ENCODE measurements at places on chromosomes 7 and 10.

- no peak for DNase-seq
Observed at GRCh38 chr7:67406976-67407375, 410.3 kb downstream of the TYW1 start.

DNA sequence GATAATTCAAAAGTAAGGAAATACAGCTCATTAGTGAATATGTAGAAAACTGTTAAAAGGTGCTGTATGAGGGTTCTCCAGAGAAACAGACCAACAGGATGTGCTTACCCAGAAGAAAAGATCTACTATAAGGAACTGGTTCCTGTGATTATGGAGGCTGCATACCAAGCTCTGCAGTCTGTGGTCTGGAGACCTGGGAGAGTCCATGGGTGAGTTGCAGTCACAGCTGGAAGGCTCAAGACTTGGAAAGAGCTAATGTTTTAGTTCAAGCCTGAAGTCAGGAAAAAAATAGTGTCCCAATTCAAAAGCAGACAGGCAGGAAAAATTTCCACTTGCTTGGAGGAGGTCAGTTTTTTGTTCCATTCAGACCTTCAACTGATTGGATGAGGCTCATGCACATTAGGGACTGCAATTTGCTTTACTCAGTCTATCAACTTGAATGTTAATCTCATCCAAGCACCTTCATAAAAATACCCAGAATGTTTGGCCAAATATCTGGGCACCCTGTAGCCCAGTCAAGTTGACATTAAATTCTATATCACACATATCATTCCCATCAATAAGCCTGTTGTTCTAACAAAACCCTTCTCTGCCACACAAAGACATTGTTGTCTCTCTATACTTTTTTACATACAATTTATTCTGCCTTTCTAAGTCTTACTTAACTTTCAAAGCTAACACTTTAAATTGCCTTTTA lies 197.9 kb upstream of the KLF6 start:
- no peak for DNase-seq

DNA sequence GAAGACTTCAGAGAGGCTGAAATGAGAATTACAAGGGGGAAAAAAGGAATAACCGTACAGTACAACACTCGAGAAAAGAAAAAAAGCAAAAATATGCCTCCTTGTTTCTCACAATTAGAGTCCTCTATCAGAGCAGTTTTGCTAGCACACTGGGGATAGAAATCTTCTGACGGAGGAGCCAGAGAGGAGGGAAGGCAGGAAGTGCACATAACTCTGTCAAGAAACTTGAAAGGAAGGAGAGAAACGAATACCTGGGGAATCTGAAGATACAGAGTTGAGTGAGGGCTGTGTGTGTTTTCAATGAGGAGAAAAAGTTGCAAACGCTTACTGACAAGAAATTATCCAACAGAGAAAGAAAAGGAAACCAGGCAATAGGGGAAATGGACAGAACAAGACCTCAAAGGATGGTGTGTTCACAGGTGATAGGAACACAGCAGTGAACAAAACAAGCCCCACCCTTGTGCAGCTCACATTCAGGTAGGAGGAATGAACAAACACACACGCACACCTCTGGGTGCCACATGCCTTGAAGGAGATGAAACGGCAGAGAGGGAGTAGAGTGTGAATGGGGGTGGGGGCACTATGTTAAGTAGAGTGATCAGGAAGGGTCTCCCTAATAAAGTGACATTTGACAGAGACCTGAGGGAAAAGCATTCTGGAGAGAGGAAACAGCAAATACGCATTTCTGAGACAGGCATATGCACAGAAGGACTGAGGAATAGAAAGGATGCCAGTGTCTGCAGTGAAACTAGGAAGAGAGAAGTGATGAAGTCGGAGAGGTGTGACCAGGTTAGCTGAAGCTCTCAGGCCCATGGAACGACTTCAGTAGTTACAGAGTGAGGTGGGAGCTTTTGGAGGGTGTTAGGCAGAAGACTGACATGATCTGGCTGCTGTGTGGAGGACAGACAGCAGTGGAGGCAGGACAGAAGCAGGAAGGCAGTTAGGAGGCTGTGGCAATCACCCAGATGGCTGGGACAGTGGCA lies 46.7 kb upstream of the SPOCK2 start:
- no peak for DNase-seq

- DNase-seq: no peak
Observed at GRCh38 chr7:42010751-42011150, 226.3 kb downstream of the GLI3 start.

- DNase-seq: no peak
Observed at GRCh38 chr7:17530741-17531421, 232.4 kb downstream of the AHR start.

- DNase-seq: no peak
Observed at GRCh38 chr7:101626069-101626671, 2.9 kb downstream of the MYL10 start.

DNA sequence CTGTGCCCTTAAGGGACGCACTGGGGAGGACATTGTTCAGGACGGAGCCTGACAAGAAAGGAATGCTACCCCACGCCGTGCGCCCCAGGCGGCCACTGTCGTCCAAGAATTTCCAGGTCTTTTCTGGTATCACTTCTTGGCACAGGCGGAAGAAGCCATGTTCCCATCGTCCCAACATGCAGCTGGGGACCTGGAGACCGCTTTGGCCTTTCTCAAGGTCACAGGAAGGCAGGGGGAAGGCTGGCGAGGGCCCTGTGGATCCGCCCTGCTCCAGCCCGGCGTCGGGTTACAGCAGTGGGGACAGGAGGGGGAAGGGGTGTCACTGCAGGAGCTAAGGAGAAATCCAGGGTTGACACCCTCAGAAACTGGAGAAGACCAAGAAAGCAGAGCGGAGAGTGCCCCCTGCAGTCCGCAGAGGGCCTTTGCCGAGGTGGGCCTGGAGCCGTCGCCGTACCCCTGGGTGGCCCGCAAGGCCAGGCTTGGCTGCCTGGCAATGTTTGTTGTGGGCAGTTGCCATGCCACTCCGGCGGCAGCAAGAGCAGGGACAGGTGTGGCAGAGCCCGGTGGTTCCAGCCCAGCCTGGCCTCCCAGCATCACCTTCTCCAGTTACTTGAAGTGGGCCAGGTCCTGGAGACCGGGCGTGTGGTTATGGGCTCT lies 104.1 kb downstream of the LHPP start:
- no peak for DNase-seq

DNA sequence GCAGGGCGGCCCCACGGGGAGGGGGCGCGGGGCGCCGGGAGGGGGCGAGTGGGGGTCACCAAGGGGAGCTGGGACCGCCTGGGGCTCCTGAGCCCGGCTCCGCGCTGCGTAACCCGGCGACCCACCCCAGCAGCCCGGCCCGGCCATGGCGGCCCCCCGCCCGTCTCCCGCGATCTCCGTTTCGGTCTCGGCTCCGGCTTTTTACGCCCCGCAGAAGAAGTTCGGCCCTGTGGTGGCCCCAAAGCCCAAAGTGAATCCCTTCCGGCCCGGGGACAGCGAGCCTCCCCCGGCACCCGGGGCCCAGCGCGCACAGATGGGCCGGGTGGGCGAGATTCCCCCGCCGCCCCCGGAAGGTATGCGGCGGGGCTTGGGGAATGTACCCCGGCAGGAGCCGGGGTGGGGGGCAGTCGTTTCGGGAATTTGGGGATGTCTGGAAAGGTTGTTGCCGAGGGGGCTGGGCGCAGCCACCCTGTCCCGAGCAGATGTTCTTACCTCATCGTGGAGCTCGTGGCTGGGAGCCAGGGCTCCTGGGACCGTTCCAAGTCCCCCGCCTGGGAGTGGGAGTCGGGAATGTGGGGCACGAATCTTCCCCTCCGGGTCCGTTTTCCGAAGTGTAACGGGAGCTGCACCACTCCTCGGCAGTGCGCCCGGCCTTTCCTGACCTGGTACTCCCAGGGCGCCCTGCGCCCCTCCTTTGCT lies 431 bp downstream of the ZYX start:
- no peak for DNase-seq

- DNase-seq: no peak
Observed at GRCh38 chr7:54556121-54556520, 13.9 kb downstream of the VSTM2A start.

DNA sequence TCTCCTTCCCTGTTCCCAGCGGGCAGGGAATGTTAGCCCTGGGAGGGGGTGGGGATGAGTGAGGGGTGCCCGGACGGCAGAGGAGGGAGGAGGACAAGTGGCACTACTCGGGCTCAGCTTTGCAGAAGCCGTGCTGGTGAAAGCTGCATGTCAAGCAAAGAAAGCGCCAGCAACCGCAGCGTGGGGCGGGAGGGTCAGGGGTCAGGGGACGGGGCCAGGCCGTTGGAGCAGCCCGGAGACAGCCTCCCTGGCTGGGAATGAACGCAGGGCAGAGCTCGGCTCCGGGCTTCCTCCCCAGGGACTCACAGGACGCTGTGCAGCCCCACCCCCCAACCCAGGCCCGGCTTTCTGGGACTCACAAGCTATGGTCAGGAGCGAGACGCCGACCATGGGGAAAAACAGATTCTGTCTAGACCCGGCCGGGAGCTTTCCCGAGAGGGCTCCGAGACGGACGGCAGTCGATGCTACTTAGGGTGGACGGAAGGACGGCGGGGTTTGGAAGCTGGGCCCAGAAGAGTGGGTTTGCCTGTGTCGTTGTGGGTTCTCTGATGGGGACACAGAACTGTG lies 113.4 kb downstream of the VIPR2 start:
- no peak for DNase-seq

DNA sequence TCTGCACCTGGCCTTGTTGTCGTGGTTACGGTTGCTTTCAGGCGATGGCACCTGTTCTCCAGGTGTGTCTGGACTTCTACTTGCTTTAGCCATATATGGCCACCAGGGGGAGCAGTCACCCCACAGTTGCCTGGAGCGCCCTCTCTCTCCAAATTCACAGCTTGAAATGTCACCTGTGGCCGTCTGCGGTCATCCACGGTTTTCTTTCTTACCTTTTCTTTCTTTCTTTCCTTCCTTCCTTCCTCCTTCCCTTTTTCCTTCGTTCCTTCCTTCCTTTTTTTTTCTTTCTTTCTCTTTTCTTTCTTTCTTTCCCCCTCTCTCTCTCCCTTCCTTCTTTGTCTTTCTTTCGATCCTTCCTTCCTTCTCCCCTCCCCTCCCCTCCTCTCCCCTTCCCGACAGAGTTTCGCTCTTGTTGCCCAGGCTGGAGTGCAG lies 150.5 kb upstream of the VKORC1L1 start:
- peak; percentile 15 for DNase-seq

DNA sequence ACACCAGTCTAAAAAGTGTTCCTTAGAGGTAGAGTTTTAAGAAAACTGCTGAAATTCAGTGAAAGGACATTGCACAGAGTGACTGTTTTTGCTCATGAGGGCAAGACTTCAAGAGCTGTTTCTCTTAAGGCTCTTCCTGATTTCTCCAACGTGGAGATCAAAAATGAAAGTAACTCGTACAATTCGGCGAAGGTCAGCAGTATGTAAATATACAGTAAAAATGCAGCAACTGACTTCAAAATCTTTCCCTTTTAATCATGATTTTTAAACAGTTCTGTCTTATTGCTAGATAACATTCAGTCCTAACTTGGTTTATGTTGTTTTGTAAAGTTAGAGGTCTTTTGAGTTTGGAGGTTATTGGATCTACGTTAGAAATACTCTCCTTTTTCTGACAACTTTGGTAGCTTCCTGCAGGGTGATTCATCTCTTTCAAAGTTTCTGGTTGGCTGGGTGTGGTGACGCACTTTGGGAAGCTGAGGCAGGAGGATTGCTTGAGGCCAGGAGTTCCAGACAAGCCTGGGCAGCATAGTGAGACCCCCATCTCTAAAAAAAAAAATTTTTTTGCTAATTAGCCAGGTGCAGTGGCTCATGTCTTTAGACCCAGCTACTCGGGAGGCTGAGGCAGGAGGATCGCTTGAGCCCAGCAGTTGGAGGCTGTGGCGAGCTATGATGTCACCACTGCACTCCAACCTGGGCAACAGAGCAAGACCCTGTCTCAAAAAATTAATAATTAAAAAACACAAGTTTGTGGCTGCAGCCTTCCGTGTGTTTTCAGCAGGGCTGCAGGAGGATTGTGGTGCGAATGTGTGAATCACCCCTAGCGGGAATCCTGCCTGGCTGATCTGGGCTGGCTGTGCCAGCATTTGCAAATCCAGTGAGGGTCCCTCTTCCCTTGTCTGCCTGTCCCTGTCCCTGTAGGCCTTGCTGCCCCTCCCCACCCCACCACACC lies 29.2 kb upstream of the AP5Z1 start:
- no peak for DNase-seq

DNA sequence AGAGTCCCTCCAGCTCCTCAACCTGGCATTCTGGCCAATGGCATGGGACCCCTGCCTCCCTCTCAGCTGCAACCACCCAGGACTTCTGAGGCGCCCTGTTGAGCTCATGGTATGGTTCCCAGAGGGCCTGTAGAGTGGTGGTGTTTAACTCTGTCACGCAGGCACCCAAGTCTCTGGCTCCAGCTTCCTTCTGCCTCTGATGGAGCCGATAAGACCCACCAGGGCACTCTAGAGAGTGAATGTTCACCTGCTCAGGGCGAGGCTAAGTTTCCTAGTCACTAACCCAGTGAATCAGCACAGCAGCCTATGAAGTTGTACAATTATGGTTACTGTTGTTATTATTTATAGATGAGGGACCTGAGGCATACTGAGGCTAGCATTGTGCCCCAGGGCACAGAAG lies 120.4 kb downstream of the ZMIZ1 start:
- no peak for DNase-seq

- no peak for DNase-seq
Observed at GRCh38 chr10:94183666-94184264, 179.0 kb downstream of the NOC3L start.

GRCh38 chr7:23287612-23288011 lies 11.5 kb upstream of the MALSU1 start:
- no peak for DNase-seq

DNA sequence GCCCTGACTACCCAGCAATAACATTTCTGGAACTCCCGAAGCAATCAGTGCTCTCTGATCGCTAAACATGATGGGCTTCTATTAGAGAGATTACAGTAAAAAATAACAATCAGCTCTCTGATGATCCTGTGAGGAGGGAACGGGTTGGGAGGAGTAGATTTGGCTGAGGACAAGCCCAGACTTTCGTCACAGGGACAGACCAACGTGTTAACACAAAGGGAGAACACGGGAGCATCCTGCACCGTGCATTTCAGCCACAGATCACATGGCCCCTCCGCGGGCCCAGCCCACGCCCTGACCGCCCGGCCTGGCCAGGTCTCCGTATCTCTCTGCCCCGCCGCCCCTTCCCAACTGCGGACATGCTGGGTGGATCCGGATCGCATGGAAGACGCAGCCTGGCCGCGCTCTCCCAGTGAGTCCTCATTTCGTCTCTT lies 95.0 kb upstream of the AGBL3 start:
- DNase-seq: no peak
